ENCODE measurements at places on chromosomes 11 and 22.

DNA sequence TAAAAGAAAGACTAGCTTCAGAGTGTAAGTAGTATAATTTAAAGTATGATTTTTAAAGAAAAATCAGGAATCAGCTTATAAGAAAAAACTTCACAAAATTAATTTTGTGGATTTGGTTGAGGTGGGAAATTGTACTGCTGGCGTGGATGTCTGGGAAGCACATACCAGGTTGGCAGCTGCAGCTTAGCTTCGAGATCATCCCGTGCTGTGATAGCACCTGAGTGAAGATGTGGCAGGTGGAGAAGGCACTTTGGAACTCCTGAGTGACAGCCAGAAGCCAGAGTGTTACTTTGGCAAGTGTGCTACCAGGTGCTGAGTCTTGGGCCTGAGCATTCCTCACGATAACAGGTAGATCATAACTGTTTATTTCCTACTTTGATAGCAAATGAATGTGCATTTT lies 17.7 kb downstream of the ZC3H12C start:
- no peaks in the 10 kb centered on the region for H3K4me1 ChIP-seq
- no peaks in the 10 kb centered on the region for H3K36me3 ChIP-seq
- H3K27me3 ChIP-seq = peaks cover 11% of the 10 kb centered on the region
- H3K27ac ChIP-seq = no peak overlapping the region
- no peak overlapping the region for H3K4me3 ChIP-seq

GRCh38 chr11:45193695-45194094 lies 47.3 kb downstream of the PRDM11 start:
- no peaks in the 10 kb centered on the region for H3K36me3 ChIP-seq
- H3K27me3 ChIP-seq = no peaks in the 10 kb centered on the region
- no peak overlapping the region for H3K4me3 ChIP-seq
- no peaks in the 10 kb centered on the region for H3K4me1 ChIP-seq
- no peak for DNase-seq

GRCh38 chr11:74325649-74326645 lies 14.5 kb upstream of the P4HA3 start:
- H3K27me3 ChIP-seq = peaks cover 3% of the 10 kb centered on the region
- peaks cover 3% of the 10 kb centered on the region for H3K36me3 ChIP-seq
- H3K27ac ChIP-seq = no peak overlapping the region
- DNase-seq = no peak
- H3K4me1 ChIP-seq = no peaks in the 10 kb centered on the region

DNA sequence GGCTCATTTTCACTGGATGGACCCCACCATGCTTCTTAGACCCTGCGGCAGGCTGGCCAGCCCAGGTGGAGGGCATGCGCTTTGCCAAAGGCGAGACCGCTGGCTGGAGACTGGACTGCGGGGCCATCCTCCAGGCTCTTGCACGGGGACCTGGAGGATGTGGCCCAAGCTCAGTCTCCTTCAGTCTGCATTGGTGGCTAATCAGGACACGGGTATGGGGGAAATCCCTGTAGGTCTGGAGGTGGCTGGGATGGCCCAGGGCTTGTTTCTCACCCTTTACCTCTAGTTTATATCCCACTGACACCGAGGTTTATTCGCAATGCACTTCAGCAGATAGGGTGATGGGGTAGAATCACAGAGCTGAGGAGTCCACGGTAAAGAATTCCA lies 45.0 kb downstream of the BCR start:
- peaks cover 86% of the 10 kb centered on the region for H3K4me1 ChIP-seq
- no peaks in the 10 kb centered on the region for H3K27me3 ChIP-seq
- no peak overlapping the region for H3K4me3 ChIP-seq
- H3K27ac ChIP-seq = peak overlapping the region; percentile 69

- H3K36me3 ChIP-seq = no peaks in the 10 kb centered on the region
- H3K4me1 ChIP-seq = no peaks in the 10 kb centered on the region
- peaks cover 41% of the 10 kb centered on the region for H3K27me3 ChIP-seq
- no peak for DNase-seq
- no peak overlapping the region for H3K27ac ChIP-seq
- H3K4me3 ChIP-seq = no peak overlapping the region
These were observed 211.0 kb downstream of the GRIK4 start for GRCh38 chr11:120722524-120722923.

- no peaks in the 10 kb centered on the region for H3K36me3 ChIP-seq
- DNase-seq = no peak
- H3K27ac ChIP-seq = no peak overlapping the region
- H3K4me1 ChIP-seq = no peaks in the 10 kb centered on the region
- H3K27me3 ChIP-seq = peaks cover 9% of the 10 kb centered on the region
- no peak overlapping the region for H3K4me3 ChIP-seq
These were observed 205.3 kb downstream of the MN1 start for GRCh38 chr22:27596133-27596870.

GRCh38 chr11:117851106-117851505 lies 25.4 kb downstream of the FXYD6 start:
- H3K4me3 ChIP-seq = no peak overlapping the region
- H3K27me3 ChIP-seq = no peaks in the 10 kb centered on the region
- no peak overlapping the region for H3K27ac ChIP-seq
- H3K36me3 ChIP-seq = no peaks in the 10 kb centered on the region

- H3K4me1 ChIP-seq = no peaks in the 10 kb centered on the region
- DNase-seq = no peak
- no peak overlapping the region for H3K27ac ChIP-seq
- H3K4me3 ChIP-seq = no peak overlapping the region
- no peaks in the 10 kb centered on the region for H3K27me3 ChIP-seq
- no peaks in the 10 kb centered on the region for H3K36me3 ChIP-seq
These were observed 34.4 kb upstream of the NNMT start for GRCh38 chr11:114261791-114262190.

- no peak overlapping the region for H3K4me3 ChIP-seq
- peaks cover 7% of the 10 kb centered on the region for H3K36me3 ChIP-seq
- no peak overlapping the region for H3K27ac ChIP-seq
- no peaks in the 10 kb centered on the region for H3K27me3 ChIP-seq
These were observed 83.0 kb downstream of the ALX4 start for GRCh38 chr11:44226945-44227344.

- no peak for DNase-seq
- peaks cover 43% of the 10 kb centered on the region for H3K36me3 ChIP-seq
- peaks cover 4% of the 10 kb centered on the region for H3K4me1 ChIP-seq
- H3K27ac ChIP-seq = no peak overlapping the region
- H3K27me3 ChIP-seq = no peaks in the 10 kb centered on the region
These were observed 15.1 kb downstream of the CWC15 start for GRCh38 chr11:94958121-94958696.

DNA sequence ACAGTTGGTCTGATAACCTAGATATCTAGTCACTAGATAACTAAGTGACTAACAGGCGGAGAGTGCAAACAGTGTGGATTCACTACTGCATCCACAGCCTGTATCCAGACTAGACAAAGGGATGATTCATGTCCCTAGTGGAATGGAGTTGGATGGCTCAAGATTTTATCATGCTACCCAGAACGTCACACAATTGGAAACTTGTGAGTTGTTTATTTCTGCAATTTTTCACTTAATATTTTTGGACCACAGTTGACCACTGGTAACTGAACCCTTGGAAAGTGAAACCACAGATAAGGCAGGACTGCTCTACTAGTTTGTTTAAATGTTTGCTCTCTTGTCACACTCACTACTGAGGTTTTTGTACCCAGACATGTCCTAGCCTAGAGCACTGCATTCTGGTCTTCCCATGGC lies 76.0 kb downstream of the UBASH3B start:
- no peak for DNase-seq
- no peak overlapping the region for H3K27ac ChIP-seq
- H3K4me3 ChIP-seq = no peak overlapping the region
- H3K36me3 ChIP-seq = peaks cover 11% of the 10 kb centered on the region
- no peaks in the 10 kb centered on the region for H3K27me3 ChIP-seq
- H3K4me1 ChIP-seq = peaks cover 43% of the 10 kb centered on the region

GRCh38 chr11:22432291-22433093 lies 94.3 kb downstream of the SLC17A6 start:
- H3K4me1 ChIP-seq = peaks cover 13% of the 10 kb centered on the region
- no peak overlapping the region for H3K27ac ChIP-seq
- peak; percentile 28 for DNase-seq

GRCh38 chr22:30159561-30160353 lies 79.5 kb downstream of the HORMAD2 start:
- no peaks in the 10 kb centered on the region for H3K36me3 ChIP-seq
- H3K27me3 ChIP-seq = peaks cover 3% of the 10 kb centered on the region
- H3K4me1 ChIP-seq = peaks cover 55% of the 10 kb centered on the region

GRCh38 chr11:7612056-7612660 lies 61.1 kb downstream of the CYB5R2 start:
- H3K4me3 ChIP-seq = no peak overlapping the region
- no peak for DNase-seq

- H3K4me3 ChIP-seq = no peak overlapping the region
- peaks cover 25% of the 10 kb centered on the region for H3K4me1 ChIP-seq
- peak overlapping the region; percentile 74 for H3K27ac ChIP-seq
- no peaks in the 10 kb centered on the region for H3K27me3 ChIP-seq
- DNase-seq = no peak
- H3K36me3 ChIP-seq = no peaks in the 10 kb centered on the region
These were observed 4.7 kb downstream of the PLAAT3 start for GRCh38 chr11:63609536-63609935.

- no peak overlapping the region for H3K4me3 ChIP-seq
- no peaks in the 10 kb centered on the region for H3K36me3 ChIP-seq
- no peak for DNase-seq
- H3K27ac ChIP-seq = no peak overlapping the region
- H3K4me1 ChIP-seq = no peaks in the 10 kb centered on the region
- H3K27me3 ChIP-seq = peaks cover 50% of the 10 kb centered on the region
These were observed 109.1 kb downstream of the RASSF10 start for GRCh38 chr11:13118194-13118593.

DNA sequence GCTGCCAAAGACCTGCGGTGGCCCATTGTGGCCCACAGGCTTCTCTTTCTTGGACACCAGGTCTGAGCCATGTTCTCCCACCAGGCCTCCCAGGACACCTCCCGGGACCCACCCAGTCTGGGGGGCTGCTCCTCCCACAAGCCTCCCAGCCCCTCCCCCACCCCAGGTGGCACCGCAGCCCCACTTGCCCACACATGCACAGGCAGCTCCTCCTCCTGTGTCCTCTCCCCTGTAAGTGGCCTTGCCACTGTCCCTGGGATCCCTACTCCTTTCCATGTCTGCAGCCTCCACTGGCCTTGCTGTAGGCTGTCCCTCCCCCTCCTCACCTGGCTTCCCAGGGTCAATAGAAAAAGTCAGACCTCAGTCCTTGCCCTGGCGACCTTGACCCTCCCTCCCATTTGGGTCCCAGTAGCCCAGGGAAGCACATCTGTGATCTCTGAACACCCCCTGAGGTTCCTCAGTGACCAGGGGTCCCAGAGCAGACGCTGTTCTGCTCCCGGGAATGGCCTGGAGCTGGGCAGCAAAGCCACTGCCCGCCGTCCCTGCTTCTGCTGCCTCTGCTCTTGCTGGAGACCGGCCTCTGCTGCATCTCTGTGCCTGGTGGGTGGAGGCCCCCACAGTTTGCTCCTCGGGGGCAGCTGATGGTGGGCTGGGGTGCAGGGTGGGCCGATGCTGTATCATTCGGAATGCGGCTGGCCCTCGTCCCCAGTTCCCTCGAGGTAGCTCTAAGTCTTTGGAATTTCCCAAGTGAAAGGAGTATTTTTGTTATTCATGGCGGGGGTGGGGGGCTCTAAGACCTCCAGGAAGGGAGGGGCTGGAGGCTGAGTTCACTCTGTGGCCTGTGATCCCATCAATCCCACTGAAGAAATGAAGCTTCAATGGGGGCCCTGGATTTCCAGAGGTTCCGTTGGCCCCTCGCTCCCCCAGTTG lies 43.6 kb downstream of the ARHGAP8 start:
- no peaks in the 10 kb centered on the region for H3K4me1 ChIP-seq
- H3K27me3 ChIP-seq = no peaks in the 10 kb centered on the region
- H3K36me3 ChIP-seq = no peaks in the 10 kb centered on the region
- no peak overlapping the region for H3K4me3 ChIP-seq
- no peak for DNase-seq

- H3K4me1 ChIP-seq = no peaks in the 10 kb centered on the region
- no peak overlapping the region for H3K4me3 ChIP-seq
- H3K27ac ChIP-seq = no peak overlapping the region
- no peaks in the 10 kb centered on the region for H3K27me3 ChIP-seq
These were observed 249.3 kb downstream of the BLID start for GRCh38 chr11:121866754-121867153.

DNA sequence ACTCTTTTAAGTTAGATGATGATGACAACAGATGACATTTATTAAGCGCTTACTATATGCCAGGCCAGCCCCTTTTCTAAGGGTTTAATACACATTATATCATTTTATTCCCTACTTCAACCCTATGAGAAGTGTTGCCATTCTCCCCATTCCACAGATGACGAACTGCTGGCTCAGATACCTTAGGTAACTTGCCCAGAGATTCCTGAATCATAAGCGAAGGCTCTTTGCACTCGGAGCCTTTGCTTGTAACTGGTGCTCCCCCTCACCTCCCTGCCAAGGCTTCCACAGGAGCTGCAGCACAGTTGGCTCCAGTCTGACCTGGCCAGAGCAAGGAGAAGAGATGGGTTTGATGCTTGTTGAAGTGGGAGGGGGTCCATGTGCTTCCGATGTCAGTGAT lies 43.0 kb downstream of the DBX1 start:
- peaks cover under 1% of the 10 kb centered on the region for H3K4me1 ChIP-seq
- H3K27me3 ChIP-seq = peaks cover 8% of the 10 kb centered on the region
- no peaks in the 10 kb centered on the region for H3K36me3 ChIP-seq
- H3K4me3 ChIP-seq = no peak overlapping the region
- DNase-seq = no peak

DNA sequence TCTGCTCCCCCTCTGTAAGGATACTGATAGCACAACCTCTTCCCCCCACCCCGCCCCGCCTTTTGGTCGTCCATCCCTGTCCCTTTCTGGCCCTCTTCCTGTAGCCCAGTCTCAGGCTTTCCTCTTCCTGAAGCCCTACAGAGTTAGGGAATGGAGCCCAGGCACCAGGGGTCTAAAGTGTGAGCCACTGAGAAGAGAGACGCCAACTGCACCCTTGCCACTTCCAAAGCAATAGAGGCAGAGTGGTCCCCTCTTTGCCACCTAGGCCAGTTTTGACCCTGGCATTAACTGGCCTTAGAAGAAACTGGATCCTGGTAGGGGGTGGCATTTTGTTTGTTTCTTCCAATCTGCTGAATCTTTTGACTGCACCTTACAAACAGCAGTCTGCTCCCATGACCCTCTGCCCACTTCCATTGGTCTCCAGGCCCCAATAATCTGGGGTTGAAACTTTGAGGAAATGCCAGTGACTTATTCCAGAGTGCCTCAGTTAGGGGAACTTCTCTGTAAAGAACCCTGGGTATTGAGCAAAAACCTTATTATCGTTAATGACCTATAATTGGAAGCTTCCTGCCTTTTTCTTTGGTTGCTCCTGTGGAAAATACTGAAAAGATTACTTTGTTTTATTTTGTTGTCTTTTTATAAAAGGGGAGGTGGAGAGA lies 9.7 kb upstream of the GRK2 start:
- no peak for DNase-seq
- H3K27ac ChIP-seq = peak overlapping the region; percentile 78
- peaks cover 33% of the 10 kb centered on the region for H3K4me1 ChIP-seq
